ENCODE measurements at places on chromosomes 4 and X. TPM values are rescaled to one million over a fixed set of nuclear protein-coding genes. Genes with fewer than 3 reads are reported as not detected.

The CD38 gene
- total RNA-seq = 0.90 TPM

The MGAT4D gene
- total RNA-seq = not detected

The NDST3 gene
- not detected for total RNA-seq

The MCF2 gene
- not detected for total RNA-seq

The SPP1 gene
- 249 TPM for total RNA-seq

The NPY1R gene
- 0.41 TPM for total RNA-seq

The FDCSP gene
- not detected for total RNA-seq

The PPBP gene
- not detected for total RNA-seq

The COL4A6 gene
- total RNA-seq = 15.5 TPM

- no peak for DNase-seq
These were observed 125.7 kb downstream of the SH3KBP1 start for GRCh38 chrX:19761554-19762295.

DNA sequence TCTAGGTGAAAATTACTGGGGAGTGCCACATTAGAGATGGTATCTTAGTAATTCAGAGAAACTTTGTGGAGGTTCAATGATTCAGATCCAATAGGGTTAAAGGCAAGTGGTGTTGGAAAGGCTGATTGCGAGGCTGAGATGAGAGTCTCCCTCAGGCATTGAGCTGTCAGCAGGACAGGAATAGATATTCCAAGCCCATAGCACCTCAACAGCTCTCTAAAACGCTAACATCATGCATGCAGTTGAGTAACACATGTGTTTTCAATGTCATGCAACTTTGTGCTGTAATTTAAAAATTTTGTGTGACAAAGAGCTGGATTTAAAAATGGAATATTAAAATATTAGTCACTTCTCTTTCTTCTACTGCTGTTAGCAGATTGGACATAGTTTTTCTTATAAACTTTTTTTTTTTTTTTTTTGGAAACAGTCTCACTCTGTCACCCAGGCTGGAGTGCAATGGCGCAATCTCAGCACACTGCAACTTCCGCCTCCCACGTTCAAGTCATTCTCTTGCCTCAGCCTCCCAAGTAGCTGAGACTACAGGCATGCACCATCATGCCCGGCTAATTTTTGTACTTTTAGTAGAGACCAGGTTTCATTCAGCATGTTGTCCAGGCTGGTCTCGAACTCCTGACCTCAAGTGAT is 173.5 kb upstream of the C1QTNF7 start:
- DNase-seq = no peak

DNA sequence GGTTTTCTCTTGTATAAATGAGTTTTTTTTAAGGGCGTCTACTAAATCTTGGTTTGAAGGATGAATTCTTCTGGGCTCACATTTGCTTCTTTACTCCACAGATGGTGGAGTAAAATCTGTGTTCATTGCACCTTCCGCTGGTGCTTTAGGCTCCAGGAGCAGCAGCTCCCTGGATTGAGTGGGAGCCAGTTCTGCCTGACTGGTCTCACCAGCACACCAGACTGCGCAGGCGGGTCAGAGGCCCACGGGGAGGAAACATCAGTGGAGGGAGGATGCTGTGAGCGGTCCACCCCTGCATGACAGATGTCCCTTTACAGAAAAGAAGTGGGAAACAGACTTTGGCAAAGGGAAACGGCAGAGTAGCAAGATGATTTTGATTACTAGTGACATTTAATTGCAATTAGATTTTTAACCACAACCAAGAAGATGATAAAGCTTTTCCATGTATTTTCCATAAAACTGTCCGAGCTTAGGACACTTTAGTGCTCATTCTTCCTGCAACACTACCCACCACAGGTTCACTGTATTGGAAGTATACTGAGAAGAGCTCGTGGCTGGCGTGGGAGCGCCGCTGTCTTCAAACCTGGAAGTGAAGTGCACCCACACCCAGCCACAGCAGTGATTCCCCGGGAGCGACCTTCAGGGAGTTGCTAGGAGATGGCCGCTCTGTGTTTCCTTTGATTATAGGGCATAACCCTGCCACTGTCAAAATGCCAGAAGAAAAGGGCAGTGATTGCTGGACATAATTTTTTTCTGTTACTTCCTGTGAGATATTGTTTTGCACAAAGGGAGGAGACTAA is 95.2 kb downstream of the SORBS2 start:
- DNase-seq = no peak

DNA sequence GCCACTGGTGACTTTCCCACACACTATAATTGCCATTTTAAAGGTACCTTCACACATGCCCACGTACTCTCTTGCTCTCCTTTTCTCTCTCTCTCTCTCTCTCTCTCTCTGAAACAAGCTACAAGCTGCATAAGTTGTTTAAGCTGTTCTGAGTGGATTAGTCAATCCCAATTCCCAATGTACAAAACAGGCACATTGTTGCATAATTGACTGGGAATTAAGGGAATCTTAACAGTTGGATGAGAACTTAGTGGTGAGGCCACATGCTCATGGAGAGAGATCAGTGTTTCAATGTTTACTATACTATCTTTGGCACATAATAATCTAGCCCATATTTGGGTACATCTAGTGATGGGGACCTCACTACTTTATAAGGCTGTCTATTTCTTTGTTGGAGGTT is 123.3 kb downstream of the ARHGEF9 start:
- DNase-seq = no peak

DNA sequence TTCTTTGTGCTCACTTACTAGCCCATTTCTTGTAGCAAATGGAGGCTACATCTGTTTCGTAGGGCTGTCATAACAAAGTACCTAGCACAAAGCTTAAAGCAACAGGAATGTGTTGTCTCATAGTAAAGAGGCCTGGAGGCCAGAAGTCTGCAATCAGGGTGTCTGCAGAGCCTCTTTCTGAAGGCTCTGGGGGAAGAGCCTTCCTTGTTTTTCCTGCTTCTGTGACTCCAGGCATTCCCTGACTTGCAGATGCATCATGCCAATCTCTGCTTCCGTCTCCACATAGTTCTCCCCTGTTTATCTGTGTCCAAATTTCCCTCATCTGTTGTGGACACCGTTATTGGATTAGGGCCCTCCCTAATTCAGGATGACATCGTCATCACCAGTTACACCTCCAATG is 67.1 kb downstream of the SHROOM2 start:
- DNase-seq = no peak

GRCh38 chrX:137426695-137427425 is 139.1 kb upstream of the ZIC3 start:
- DNase-seq = no peak

GRCh38 chr4:2950221-2950989 is 12.8 kb downstream of the NOP14 start:
- no peak for DNase-seq

GRCh38 chrX:155148724-155149537 is 67.3 kb upstream of the VBP1 start:
- no peak for DNase-seq

- DNase-seq = no peak
These were observed 27.7 kb upstream of the CEP135 start for GRCh38 chr4:55921093-55921492.

- DNase-seq = no peak
These were observed 16.8 kb downstream of the MUC7 start for GRCh38 chr4:70488748-70489147.
